CD4-positive, CD25-positive, alpha-beta regulatory T cell (primary cell): ENCODE measurements at places on chromosomes 16 and 17. TPM values are rescaled to one million over a fixed set of nuclear protein-coding genes. Genes with fewer than 3 reads are reported as not detected.

DNA sequence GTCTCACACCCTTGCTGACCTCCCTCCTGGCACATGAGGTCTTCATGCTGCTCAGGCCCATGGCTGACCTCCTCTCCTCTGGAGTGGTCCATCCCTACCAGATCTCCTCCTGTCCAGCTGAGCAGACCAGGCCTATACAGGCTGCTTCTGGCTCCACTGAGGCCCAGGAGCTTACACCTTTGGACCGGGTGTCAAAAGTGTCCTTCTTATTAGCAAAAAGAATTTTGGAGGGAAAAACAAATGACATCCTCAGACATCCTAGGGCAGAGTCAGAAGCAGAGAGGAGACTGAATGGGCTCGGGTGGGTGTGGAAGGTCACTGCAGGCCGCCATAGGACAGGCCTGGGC lies 38.1 kb downstream of the WSB1 start:
- no peak overlapping the region for H3K4me3 ChIP-seq
- peaks cover 21% of the 10 kb centered on the region for H3K4me1 ChIP-seq
- no peaks in the 10 kb centered on the region for H3K27me3 ChIP-seq
- DNase-seq: no peak
- H3K27ac ChIP-seq: peak overlapping the region; percentile 73

DNA sequence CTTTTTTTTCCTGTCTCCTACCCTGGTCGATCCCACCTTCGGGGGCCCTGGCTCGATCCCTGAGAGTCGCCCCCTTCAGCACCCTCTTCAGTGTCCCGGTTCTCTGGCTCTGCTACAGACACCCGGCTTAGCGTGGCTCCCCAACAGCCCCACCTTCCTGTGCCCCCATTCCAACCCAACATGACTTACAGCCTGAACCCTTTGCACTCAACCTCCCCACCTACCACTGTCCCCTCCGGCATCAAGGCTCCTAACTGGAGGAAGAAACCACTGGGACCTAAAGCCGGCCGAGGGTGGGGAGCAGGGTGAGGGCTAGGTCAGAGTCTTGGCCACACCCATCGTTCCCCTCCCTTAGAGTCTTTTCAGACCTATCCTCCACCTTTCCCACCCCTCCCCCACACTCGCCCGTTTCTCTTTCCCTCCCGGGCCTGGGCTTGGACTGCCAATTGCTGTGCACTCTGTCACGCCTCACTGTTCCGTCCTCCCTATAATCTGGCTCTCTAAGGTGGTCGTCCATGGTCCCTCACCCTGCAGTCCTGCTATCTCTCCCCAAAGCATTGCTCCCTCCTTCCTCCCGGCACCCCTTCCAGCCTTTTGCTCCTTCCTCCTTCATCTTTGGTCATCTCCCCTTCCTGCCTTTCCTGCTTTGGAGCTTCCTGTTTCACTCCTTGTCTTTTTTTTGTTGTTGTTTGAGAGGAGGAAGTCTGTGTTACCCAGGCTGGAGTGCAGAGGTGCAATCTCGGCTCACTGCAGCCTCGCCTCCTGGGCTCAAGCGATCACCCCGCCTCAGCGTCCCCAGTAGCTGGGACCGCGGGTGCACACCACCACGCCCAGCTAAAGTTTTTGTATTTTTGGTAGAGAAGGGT lies 890 bp upstream of the CLDN7 start:
- peaks cover 34% of the 10 kb centered on the region for H3K4me1 ChIP-seq
- H3K36me3 ChIP-seq: peaks cover 6% of the 10 kb centered on the region
- H3K27ac ChIP-seq: no peak overlapping the region
- peaks cover 6% of the 10 kb centered on the region for H3K27me3 ChIP-seq

- H3K27me3 ChIP-seq: peaks cover 46% of the 10 kb centered on the region
- H3K4me1 ChIP-seq: peaks cover 40% of the 10 kb centered on the region
- H3K27ac ChIP-seq: no peak overlapping the region
- DNase-seq: peak; percentile 9
- H3K4me3 ChIP-seq: no peak overlapping the region
These were observed 2.6 kb downstream of the HNF1B start for GRCh38 chr17:37742116-37742761.

Gene CHST5
- not detected for total RNA-seq

DNA sequence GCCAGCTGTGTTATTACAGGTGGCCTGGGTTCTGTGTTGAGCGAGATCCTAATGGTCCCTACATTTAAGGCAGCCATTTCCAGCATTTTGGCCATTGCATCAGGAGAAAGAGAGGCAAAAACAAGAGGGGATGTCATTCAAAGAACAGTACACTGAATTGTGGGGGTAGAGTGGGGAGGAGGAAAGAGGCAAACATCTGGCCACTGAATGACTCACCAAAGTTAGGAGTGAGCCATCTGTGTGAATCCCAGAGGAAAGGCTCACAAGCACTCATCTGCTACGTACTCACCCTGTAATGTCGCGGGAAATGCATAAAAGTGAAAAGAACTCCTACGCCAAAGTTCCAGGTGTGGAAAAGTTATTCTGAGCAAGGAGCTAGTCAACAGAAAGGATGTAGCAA lies 16.7 kb downstream of the KRABD2 start:
- DNase-seq: no peak
- H3K4me3 ChIP-seq: no peak overlapping the region
- H3K36me3 ChIP-seq: no peaks in the 10 kb centered on the region
